Caco-2 (cell line): ENCODE measurements at places on chromosomes 16 and 17. TPM values are rescaled to one million over a fixed set of nuclear protein-coding genes. Genes with fewer than 3 reads are reported as not detected.

- no peak overlapping the region for H3K27ac ChIP-seq
- no peaks in the 10 kb centered on the region for H3K36me3 ChIP-seq
- 0 out of 2 replicates have a peak, but pooled peaks cover 4% of the 10 kb centered on the region for H3K4me1 ChIP-seq
- DNase-seq = no peak
These were observed 34.8 kb upstream of the XYLT2 start for GRCh38 chr17:50311112-50311460.

DNA sequence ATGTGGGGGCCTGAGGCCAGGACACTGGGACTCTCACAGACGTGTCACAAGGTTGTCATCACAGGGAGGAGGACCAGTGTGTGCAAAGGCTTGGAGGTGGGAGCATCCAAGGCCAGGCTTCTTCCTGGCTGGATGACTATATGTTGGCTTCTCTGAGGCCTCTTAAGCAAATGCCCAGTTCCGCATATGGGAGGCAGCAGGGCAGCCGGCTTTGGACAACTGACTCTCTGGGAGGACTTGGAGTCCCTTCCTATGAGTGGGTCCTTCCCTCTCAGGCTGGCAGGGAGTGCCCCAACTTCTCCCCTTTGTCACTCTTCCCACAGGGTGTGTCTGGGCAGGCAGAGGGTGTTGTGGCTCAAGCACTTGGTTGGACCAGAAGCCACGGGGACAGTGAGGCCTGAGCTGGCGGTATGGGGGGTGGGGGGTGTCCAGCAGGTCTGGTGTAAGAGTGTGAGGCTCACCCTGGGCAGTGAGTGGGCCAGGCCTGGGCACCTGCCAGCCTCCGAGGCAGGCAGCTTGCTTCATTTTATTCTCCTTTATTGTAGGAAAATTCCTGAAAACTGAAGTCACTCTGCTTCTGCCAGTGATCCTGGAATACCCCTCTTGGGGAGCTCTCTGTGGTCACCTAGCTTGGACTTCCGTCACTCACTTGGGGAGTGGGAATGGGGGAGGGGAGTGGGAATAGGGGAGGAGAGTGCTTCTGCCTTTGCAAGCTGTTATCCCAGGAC lies 14.9 kb downstream of the ADGRG1 start:
- H3K4me3 ChIP-seq = no peak overlapping the region
- DNase-seq = no peak
- peaks cover 6% of the 10 kb centered on the region; the same call in 1 of the 2 replicates for H3K4me1 ChIP-seq
- no peaks in the 10 kb centered on the region for H3K27me3 ChIP-seq
- H3K36me3 ChIP-seq = peaks cover 11% of the 10 kb centered on the region

Gene ALDH3A1
- total RNA-seq = 7.1 and 8.3 TPM in 2 replicates

DNA sequence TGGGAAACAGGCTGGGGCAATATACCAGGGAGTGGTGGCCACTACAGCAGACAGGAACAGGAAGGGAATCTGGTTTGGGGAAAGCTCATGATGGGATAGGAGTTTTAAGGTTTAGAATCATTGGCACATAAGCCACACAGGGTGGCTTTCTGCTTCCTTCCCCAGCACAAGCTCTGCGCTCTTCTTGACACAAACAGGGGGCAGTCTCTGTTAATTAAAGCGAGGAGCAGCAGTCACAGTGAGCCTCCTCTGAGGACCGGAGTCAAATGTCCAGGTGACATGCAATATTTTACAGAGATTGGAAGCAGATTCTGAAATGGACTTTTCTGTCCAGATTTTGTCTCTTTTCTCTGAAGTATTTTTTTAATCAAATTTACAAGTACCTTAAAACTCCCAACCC lies 2.8 kb upstream of the SHISA9 start:
- no peaks in the 10 kb centered on the region; the same call in none of the 2 replicates for H3K27me3 ChIP-seq
- no peaks in the 10 kb centered on the region for H3K36me3 ChIP-seq
- no peak overlapping the region for H3K4me3 ChIP-seq
- DNase-seq = no peak

Gene ACBD4
- total RNA-seq = 21.2 and 21.6 TPM in 2 replicates
